Brain (organoid and tissue), 16 donors: ENCODE measurements at places on chromosomes 5 and 9. TPM values are rescaled to one million over a fixed set of nuclear protein-coding genes. Genes with fewer than 3 reads are reported as not detected.
A peak's percentile ranks its signal among the peaks of the same experiment; 100 is the strongest.

GRCh38 chr5:37248421-37248969 is 681 bp downstream of the CPLANE1 start:
- DNase-seq, result peak; percentile 45

- no peak for DNase-seq
Observed at GRCh38 chr9:128485414-128485855, 19.1 kb upstream of the GLE1 start.

DNA sequence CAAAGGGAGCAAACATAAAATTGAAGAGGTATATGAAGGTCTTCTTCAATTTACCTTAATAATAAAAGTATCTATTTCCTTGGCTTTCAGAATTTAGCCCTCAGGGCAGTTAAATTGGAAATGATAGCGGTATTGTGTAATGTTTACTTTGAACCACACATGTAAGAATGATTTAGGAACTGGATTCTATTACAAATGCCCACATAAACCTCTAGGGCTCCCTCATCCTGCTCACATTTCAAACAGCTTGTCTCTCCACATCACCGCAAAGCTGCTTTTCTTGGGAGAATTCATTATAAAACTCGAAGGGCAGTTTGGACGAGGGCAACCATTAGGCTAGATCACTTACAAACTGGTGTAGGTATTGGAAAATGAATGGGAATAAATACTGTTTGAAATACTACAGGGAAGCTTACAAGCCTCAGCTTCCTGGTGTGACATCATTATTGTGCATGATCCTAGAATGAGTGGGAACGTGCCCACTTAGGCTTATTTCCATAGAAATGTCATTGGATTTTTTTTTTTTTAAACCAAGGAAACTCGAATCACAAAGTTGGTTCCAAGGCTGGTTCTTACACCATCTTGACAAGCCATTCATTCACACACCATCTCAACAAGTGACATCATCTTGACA is 47.3 kb downstream of the MTRR start:
- no peak for DNase-seq

DNA sequence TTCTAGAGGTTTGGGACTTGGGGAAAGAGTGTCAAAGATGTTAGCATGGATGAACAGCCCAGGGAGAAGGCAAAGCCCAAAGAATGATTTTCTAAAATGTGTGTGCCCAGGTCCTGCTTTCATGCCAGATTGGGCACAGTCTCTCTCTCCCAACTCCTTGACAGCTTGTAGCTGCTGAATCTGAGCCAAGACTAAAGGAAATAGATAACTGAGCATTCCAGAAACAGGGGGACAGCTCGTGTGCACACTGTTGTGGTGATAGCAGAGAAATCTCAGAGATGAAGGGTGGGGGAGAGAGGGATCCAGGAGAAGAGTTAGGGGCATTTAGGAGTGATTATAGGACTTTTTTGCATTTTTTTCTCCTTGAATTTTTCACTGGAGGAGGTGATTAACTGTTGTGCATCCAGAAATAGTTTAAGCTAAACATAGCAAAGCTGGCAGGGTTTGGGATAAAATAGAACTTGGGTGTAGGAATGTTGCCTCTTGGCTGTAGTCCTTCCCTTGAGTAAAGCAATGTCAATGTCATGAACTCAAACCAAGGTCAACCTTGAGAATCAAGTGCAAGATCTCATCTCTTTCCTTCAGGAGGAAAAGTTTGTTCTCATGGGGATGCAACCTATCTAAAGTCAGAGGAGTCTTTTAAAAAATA is 245.9 kb downstream of the SH3GL2 start:
- DNase-seq, result peak; percentile 51

DNA sequence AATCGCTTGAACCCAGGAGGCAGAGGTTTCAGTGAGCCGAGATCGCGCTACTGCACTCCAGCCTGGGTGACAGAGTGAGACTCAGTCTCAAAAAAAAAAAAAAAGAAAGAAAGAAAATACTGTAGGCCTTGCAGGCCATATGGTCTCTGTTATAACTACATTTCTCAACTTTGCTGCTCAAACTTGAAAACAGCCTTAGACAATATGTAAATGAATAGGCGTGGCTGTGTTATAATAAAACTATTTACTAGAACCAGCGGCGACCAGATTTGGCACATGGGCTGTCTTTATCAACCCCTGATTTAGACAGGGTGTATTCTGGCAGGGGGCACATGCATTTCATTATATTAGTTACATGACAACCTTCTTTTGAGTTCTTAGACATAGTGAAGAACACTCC is 130.0 kb downstream of the C9orf152 start:
- no peak for DNase-seq

DRD1 gene
- polyA plus RNA-seq, result 0.44 TPM

GRCh38 chr9:136983656-136984314 is 992 bp downstream of the LCNL1 start:
- DNase-seq, result no peak

DNA sequence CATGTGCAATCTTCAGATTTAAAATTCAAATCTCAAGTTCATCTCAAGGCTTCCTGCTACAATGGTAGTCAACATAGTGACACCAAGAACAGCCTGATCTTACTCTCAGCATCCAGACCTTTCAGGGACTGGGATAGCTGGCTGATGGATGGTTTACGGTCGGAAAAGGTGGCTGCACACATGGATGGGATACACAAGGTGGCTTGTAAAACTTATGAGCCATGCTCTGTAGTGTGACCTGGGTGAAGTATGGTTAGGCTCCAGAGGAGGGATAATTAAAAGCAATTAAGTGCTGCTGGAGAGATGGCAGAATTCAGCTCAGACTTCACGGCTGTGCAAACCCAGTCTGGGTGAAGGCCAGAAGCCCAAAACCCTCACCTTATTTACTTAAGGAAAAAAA is 379.5 kb downstream of the NFIB start:
- DNase-seq, result no peak

GRCh38 chr5:58970766-58971165 is 387.9 kb downstream of the RAB3C start:
- DNase-seq, result no peak

GRXCR2 gene
- not detected for polyA plus RNA-seq
